ENCODE measurements at places on chromosomes 5 and 9. TPM values are rescaled to one million over a fixed set of nuclear protein-coding genes. Genes with fewer than 3 reads are reported as not detected.

DNA sequence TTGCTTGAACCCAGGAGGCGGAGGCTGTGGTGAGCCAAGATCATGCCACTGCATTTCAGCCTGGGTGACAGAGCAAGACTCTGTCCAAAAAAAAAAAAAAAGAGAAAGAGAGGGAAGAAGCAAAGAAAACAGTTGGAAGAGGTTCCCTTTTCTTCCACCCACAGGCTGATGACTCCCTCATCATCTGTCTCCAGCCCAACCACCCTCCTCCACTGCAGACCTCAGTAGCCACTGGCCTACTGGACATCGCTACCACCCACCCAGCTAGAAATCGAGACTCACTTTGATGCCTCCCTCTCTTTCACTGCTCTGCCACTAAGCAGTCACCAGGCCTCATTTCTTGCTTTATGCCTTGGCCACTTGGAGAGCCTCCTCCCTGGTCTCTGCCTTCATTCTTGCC, 71.2 kb downstream of the NIPSNAP3B start:
- no peak for DNase-seq
- H3K4me1 ChIP-seq, result peaks cover 6% of the 10 kb centered on the region
- H3K27me3 ChIP-seq, result no peaks in the 10 kb centered on the region
- H3K27ac ChIP-seq, result peak overlapping the region; percentile 70

GRCh38 chr5:173753307-173754168, 134.6 kb upstream of the CPEB4 start:
- H3K4me3 ChIP-seq, result no peak overlapping the region
- H3K27ac ChIP-seq, result peak overlapping the region; percentile 56
- H3K4me1 ChIP-seq, result no peaks in the 10 kb centered on the region
- no peaks in the 10 kb centered on the region for H3K36me3 ChIP-seq

DNA sequence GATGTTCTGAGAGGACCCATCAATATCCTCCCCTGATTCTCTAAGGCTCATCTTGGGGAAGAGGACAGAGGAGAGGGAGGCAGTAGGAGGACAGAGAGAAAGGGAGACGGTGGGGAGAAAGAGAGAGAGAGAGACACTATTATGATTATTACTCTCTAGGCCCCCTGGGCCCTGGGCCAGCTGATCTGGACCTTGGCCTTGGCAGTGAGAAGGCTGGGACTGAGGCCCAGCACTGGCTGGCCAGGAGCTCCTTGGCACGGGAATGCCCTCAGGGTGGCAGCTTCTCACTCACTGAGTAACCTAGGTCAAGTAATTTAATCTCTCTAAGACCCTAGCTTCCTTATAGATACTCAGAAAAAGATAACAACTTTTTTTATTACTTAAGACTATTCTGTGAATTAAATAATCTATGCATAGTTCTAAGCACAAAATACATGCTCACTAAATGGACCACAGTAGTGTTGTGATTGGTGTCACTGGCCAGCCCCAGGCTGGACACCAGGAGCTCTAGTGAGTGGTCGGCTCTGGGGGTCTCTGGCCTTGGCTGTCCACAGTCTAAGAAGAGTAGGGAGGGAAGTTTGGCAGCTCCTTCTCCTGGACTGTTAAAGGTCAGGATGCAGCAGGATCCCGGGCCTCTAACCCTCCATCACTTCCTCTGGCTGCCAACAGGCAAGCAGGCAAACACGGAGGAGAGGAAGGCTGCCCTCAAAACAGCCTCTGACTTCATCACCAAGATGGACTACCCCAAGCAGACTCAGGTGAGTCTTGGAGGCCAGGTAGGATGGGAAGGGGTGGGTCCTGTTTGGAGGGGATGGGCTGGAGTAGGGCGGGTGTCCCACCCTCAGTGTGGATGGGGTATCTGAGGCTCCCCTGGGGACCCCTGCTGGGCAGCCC, 50.0 kb downstream of the GSN start:
- DNase-seq, result no peak
- H3K4me3 ChIP-seq, result no peak overlapping the region
- H3K27me3 ChIP-seq, result no peaks in the 10 kb centered on the region
- peaks cover 8% of the 10 kb centered on the region for H3K36me3 ChIP-seq

The NSA2 gene
- total RNA-seq, result 74.8 TPM

The ROPN1L gene
- total RNA-seq, result 0.43 TPM

GRCh38 chr9:72665421-72665820, 144.0 kb downstream of the TMC1 start:
- no peak overlapping the region for H3K27ac ChIP-seq
- no peak for DNase-seq
- H3K4me1 ChIP-seq, result peaks cover 4% of the 10 kb centered on the region
- H3K4me3 ChIP-seq, result no peak overlapping the region
- no peaks in the 10 kb centered on the region for H3K27me3 ChIP-seq
- no peaks in the 10 kb centered on the region for H3K36me3 ChIP-seq
